ENCODE measurements at places on chromosomes 5 and 9.

GRCh38 chr5:151189151-151189550 is 31.6 kb upstream of the ANXA6 start:
- no peak for DNase-seq

- DNase-seq = no peak
Observed at GRCh38 chr9:134827993-134828392, 52.6 kb upstream of the FCN2 start.

DNA sequence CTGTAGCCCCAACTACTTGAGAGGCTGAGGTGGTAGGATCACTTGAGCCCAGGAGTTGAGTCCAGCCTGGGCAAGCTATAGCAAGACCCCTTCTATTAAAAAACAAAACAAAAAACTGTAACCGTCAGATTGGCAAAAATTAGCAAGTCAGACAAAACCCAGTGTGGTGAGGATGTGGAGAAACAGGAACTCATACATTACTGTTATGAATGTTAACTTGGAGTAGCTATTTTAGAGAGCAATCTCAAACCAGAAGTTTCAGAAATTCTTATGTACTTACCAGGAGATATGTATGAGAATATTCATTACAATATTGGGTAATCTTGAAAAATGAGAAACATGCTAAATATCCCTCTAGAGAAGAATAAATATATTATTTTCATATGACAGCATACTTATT is 120.3 kb downstream of the INVS start:
- DNase-seq = no peak

GRCh38 chr9:34047864-34048726 is 592 bp downstream of the UBAP2 start:
- DNase-seq = peak; percentile 54

DNA sequence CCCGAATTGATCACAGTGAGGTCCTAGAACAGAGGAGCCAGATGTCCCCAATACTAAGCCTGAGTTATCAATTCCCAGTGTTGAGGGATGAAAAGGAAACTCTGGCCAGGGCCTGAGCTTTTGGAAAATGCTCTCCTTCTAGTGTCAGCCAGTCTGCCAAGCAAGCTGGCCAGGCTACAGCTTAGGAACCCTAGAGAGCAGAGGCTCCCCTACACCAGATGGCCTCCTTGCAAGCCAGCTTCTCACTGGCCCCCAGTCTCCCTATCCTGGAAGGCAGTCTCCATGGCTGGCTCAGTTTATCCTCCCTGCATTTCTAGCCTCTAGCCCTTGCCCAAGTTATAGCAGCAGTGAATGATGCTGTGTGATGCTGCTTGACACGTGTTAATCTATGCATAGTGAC is 204.7 kb upstream of the WWC1 start:
- DNase-seq = no peak

DNA sequence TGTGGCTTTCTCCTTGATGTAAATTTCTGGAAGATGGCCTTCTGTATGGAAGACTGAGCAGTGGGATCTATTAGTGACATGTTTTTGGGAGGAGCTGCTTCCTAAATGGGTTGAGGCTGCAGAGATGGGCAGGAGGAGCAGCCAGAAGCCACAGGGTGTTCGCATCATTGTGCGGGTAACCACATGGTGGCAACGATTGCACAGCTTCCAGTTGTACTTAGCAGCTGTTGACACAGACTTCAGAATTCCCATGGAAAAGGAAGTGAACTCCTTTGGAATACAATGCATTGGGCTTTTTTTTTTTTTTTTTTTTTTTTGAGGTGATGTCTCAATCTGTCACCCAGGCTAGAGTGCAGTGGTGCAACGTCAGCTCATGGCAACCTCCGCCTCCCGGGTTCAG is 297.3 kb downstream of the NR3C1 start:
- peak; percentile 49 for DNase-seq

DNA sequence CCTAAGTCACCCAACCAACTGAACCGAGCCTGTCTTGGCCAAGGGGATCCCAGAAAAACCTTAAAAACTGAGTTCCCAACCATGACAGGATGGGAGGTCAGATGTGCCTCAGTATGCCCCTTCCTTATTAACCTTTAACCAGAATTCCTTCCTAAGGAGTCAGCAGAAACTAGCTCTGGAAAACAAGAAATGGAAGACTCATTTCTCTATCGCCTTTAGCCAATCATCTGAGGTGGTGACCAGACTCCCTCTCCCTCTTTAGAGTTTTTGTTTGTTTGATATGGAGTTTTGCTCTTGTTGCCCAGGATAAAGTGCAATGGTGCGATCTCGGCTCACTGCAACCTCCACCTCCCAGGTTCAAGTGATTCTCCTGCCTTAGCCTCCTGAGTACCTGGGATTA is 37.5 kb downstream of the SLC28A3 start:
- DNase-seq = no peak

GRCh38 chr9:87122947-87123685 is 175.8 kb upstream of the GAS1 start:
- no peak for DNase-seq

- no peak for DNase-seq
Observed at GRCh38 chr9:106757514-106757913, 105.5 kb upstream of the ZNF462 start.

GRCh38 chr5:179111267-179112207 is 51.4 kb downstream of the ZNF354C start:
- DNase-seq = no peak

GRCh38 chr9:115359017-115359780 is 241.2 kb upstream of the TNC start:
- DNase-seq = no peak

- no peak for DNase-seq
Observed at GRCh38 chr5:148811756-148812155, 14.7 kb upstream of the ADRB2 start.

DNA sequence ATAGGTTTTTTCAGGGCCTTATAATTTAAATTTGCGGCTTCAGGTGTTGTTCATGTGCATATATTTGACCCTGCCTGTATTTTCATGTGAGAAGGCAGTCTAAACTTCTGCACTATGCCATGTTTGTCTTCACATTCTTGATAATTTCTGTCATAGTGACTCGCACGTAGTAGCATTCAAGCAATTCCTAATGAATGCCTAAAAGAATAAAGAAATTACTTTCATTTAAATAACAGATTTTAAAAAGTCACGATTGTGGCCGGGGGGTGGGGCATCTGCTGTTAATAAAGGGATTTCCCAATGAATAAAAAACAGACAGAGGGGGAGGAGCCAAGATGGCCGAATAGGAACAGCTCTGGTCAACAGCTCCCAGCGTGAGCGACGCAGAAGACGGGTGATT is 318.0 kb downstream of the ADAMTS6 start:
- DNase-seq = no peak

DNA sequence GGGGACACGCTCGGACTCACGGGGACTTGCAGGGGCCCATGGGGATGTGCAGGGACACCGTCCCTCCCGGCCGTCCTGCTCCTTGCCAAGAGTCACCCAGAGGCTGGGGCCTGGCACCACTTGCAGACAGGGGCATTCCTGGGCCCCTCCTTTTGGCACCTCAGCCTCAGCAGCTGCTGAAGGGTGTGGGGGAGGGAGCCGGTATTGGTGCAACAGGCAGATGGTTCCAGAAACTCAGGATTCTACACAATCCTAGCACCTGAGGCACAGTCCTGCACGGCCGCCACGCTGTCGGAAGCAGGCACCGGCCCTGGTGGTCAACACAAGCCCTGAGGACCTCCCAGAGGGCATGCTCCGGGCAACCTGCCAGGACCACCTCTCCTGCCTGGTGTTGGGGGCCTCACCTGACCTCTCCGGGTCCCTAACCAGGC is 19.3 kb upstream of the SLC12A7 start:
- DNase-seq = no peak

DNA sequence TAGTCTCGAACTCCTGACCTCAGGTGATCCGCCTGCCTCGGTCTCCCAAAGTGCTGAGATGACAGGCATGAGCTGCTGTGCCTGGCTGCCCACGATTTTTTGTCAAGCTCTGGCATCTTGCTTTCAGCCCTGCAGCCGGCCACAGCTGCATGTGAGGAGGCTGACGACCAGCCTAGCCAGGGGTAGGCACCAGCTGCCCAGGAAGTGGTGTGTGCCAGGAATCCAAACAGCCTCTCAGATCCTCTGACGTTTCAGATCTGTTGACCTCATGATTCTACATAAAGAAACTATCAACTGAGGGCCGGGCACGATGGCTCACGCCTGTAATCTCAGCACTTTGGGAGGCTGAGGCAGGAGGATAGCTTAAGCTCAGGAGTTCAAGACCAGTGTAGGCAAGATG is 19.0 kb downstream of the DYNC2I2 start:
- DNase-seq = no peak

- DNase-seq = no peak
Observed at GRCh38 chr5:71811779-71812178, 92.7 kb downstream of the CARTPT start.

DNA sequence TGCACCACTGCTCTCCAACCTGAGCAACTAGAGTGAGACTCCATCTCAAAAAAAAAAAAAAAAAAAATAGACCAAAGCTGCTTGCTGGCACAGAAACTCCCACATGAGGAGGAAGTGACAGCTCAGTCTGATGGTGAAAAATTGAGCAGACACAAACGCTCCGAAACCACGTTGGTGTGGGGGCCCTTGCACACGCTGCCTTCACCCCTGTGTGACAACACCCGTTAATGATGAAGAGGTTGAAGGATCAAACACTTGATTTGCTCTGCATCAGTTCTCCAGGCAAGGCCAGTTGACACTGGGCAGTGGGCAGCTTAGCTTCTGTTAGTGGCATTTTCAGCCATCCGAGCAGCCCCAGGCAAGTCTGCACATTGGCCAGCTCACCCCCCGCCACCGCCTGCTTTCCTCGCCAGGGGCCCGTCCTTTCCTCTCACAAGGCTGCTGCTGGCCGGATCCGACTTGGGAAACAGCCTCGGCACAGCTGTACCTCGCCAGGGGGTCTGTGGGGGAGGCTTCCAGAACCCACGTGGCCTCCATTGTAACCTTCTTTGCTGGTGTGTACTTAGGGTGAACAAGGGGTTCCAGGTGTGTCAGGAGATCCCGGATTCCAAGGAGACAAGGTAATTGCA is 79.8 kb downstream of the COL27A1 start:
- DNase-seq = no peak

DNA sequence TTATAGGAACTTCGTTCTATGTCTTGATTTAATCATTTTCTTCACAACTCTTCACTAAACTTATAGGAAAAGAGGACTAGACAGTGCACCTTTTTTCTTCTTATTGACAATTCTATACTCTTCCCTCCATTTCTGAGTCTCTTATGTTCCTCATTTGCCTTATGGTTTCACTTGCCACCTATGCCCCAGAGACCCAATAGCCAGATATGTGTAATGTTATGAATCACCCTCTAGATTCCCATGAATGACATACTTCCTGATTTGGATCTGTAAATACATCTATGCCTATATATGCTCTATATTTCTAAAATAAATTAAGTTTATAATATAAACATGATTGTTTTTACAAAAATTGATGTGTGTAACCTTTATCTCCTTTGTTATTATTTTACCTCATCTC is 514.1 kb upstream of the MEF2C start:
- DNase-seq = no peak

DNA sequence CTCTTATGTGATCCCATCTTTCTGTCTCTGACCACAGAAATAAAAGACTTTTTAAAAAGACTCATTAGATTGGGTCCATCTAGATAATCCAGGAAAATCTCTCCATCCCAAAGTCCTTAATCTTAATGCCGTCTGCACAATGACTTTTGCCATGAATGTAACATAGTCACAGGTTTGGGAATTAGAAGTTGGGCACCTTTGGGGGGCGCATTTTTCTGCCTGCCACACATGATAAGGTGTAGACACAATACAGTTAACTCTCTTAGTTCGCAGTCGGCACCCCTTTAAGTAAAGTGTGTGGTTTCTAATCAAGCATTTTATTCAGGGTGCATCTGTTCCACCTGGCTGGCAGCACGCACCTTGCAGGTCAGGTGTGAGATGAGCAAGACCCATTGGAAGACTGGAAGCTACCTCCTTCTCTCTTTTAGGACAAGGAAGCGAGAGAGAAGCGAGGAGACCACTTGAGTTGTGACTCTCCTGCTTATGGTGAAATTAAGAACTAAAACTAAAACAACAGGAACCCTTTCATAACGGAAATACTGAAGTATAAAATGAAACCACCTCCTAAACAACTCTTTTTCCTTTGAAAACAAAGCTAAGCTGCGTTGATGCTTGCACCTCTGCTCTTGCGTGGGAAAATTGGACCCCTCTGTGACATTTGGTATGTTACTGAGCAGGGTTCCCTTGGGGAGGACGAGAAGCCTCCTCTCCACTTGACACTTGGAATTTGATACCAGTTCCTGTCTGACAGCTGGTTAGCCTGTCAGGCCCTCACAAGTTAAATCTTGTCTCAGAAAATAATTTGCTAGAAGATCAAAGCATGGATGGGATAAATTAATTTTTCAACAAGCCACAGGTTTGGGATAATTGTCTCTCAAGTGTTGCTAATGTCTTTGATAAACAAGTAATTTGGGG is 304.6 kb upstream of the DMRT1 start:
- no peak for DNase-seq

All from NCI-H526 (cell line).